ENCODE measurements at places on chromosomes 13 and 19.

GRCh38 chr19:32317086-32317485, 28.3 kb upstream of the ZNF507 start:
- no peaks in the 10 kb centered on the region for H3K36me3 ChIP-seq
- H3K27me3 ChIP-seq: peaks cover 3% of the 10 kb centered on the region
- no peaks in the 10 kb centered on the region for H3K4me1 ChIP-seq
- no peak for DNase-seq
- no peak overlapping the region for H3K27ac ChIP-seq

DNA sequence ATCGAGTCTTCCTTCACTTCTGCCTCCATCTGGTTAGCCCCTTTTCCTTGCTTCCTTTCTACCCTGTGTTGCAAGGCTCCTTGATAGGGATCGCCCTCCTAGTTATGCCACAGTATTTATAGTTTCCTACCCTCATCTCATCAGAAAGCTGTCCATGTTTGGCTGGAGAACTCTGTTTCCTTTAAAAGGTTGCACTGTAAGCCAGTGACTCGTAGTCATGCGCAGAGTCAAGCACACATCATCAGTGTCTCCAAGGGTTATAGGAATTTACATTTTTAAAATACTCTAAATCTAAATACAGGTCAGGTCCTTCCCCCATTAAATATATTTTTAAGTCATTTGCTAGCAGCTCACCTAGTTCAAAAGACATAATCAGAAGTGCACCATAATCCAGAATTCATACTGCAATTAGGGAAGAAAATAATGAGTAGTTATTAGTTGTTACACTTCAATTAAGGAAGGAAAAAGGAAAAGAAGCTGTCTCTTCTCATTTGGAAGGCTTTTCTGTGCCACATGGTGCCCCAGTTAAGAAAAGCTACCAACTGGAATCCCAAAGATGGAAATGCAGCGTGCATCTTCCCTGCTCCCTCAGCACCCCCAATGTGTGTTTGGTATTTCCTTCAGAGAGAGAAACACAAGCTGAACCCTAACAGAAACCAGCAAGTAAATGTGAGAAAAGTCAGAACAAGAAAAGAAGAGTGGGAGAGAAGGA, 81.0 kb downstream of the GPR12 start:
- no peak overlapping the region for H3K27ac ChIP-seq
- no peaks in the 10 kb centered on the region for H3K4me1 ChIP-seq
- H3K4me3 ChIP-seq: no peak overlapping the region
- DNase-seq: no peak

DNA sequence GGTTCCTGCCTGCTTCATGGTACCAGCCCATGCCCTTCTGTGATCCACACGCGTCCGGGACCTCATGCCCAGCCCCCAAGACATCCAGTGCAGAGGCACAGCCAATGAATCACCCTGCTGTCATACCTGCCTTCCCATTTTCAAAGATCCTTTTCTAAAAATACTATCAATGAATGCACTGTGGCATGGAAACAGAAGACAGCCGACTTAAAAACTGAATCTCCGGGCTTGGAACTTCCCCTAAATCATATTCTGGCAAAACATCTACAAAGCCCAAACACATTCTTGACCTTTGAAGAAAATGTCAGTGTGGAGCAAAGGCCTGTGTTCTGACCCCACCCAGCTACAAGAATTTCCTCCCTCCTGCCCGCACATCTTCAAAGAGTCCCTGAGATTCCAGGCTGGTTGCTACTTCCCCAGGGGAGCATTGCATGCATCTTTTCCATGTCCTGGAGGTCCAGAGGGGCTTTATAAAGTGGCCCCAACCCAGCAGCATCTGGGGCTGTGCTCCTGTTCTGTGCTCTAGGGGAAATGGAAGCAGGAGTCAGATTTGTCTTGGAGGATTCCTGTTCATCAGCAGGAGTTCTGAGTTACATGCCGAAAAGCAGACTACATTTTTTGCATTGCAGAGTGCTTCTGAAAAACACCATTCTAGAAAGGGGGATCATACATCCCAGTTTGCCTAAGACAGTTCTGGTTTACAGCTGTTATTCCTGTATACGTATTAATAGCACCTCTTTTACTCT, 135.2 kb downstream of the USP12 start:
- peaks cover 6% of the 10 kb centered on the region for H3K27me3 ChIP-seq
- no peak for DNase-seq
- H3K36me3 ChIP-seq: no peaks in the 10 kb centered on the region

- peaks cover 15% of the 10 kb centered on the region for H3K4me1 ChIP-seq
- H3K36me3 ChIP-seq: peaks cover 10% of the 10 kb centered on the region
- H3K27ac ChIP-seq: peak overlapping the region; percentile 95
- H3K27me3 ChIP-seq: no peaks in the 10 kb centered on the region
- peak; percentile 79 for DNase-seq
Observed at GRCh38 chr19:45492627-45493470, 4.0 kb downstream of the RTN2 start.

DNA sequence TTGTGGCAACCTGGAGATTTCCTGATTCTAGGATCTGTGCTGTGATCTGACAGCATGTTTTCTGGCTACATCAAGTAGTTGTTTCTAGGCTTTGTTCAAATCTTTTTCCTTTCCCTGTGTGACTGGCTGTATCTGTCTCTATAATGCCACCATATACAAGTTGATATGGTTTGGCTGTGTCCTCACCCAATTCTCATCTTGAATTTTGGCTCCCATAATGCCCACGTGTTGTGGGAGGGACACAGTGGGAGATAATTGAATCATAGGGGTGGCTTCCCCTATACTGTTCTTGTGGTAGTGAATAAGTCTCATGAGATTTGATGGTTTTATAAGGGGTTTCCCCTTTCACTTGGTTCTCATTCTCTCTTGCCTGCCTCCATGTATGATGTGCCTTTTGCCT, 24.6 kb upstream of the CLDN10 start:
- no peaks in the 10 kb centered on the region for H3K36me3 ChIP-seq
- no peak overlapping the region for H3K4me3 ChIP-seq
- no peaks in the 10 kb centered on the region for H3K27me3 ChIP-seq

- DNase-seq: no peak
- H3K27me3 ChIP-seq: no peaks in the 10 kb centered on the region
- peaks cover 4% of the 10 kb centered on the region for H3K36me3 ChIP-seq
- no peaks in the 10 kb centered on the region for H3K4me1 ChIP-seq
- H3K4me3 ChIP-seq: no peak overlapping the region
Observed at GRCh38 chr13:51978796-51979556, 32.3 kb downstream of the ATP7B start.

DNA sequence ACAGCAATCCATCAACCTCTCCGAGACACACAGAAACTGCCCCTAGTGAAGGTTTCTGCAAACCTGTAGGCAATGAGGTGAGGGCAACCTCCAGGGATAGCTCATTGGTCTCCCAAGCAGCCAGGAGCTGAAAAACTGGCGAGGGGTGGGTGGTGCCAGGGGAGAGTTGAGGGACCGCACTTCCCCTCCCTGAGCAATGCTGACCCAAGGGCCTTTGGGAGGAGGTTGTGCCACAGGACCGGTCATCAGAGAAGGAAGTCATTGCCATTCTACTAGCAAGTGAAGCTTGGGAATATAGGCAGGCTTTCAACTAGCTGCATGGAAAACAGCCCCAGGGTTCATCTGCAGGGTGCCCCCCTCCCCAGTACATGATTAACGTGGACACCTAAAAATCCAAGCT, 23.1 kb upstream of the MED4 start:
- H3K36me3 ChIP-seq: no peaks in the 10 kb centered on the region
- H3K4me1 ChIP-seq: no peaks in the 10 kb centered on the region
- H3K4me3 ChIP-seq: no peak overlapping the region
- H3K27ac ChIP-seq: no peak overlapping the region
- no peaks in the 10 kb centered on the region for H3K27me3 ChIP-seq

GRCh38 chr19:40661616-40662015, 28.8 kb downstream of the NUMBL start:
- no peaks in the 10 kb centered on the region for H3K27me3 ChIP-seq
- no peaks in the 10 kb centered on the region for H3K4me1 ChIP-seq
- H3K4me3 ChIP-seq: no peak overlapping the region
- H3K36me3 ChIP-seq: no peaks in the 10 kb centered on the region
- no peak overlapping the region for H3K27ac ChIP-seq
- no peak for DNase-seq

DNA sequence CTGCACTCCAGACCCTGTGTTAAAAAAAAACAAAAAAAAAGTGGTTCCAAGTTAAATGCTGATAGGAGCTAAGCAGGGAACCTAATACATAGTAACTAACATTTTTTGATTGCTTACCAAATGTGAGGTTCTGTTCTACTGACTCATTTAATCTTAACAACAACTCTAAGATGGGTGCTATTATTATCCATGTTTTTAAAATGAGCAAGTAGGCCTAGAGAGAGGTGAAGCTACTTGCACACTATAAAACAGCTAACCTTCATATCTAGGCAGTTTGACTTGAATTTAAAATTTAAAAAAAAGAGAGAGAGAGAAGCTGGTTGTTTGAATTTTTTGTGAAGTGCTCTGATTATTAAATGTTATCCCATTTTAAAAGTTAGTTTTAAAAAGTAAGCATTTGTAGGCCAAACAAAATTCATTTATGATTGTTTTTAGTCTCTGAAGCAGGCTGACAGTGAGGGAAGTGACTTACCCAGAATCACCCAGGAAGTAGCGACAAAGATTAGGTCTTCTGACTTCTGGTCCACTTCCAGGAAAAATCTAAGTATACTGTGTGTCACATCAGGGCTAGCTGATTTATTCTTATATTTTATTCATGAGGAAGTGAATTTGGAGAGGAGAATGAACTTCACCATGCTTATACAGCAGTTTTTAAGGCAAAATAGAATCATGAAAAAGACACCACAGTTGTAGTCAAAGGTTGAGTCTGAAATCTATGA, 2.4 kb downstream of the SIGLECL1 start:
- H3K4me3 ChIP-seq: no peak overlapping the region
- no peak for DNase-seq
- H3K27ac ChIP-seq: no peak overlapping the region
- H3K27me3 ChIP-seq: no peaks in the 10 kb centered on the region

DNA sequence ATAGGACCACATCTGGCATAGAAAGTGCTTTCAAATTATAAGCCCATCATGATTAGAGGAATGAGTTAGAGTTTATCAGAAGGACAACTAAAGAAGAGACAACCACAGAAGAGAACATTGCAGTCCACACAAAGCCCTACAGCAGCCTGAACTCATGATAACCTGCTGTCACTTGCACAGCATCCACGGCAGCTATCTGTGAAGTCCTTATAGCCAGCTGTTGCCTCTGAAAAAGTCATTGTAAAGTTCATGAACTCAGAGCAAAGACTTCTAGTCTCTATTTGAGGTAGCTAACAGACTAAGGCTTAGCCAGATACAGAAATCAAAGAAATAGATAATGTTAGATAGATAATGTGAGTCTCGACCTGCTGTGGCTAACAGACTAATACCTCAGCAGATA, 450.0 kb downstream of the KLF5 start:
- H3K4me1 ChIP-seq: no peaks in the 10 kb centered on the region
- no peak for DNase-seq
- H3K36me3 ChIP-seq: no peaks in the 10 kb centered on the region

DNA sequence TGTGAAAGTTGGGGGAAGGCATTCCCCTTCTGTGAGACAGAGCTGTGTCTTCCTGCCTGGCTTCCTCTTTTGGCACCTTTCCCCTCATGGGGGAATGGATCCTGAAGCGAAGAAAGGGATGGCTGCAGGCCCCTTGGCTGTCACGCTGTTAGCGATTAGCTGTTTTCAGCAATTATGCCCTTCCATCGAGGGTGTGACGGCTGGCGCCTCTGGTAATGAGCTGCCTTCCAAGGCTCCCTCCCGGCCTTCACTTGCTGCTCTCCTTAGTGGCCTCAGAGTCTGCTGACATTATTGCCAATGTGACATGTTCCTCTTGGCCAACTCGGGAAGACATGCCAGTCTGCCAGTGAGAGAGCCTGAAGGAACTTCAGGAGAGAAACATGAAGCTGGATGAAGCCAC, 162.1 kb downstream of the ZIC5 start:
- DNase-seq: no peak
- no peaks in the 10 kb centered on the region for H3K27me3 ChIP-seq
- H3K4me1 ChIP-seq: no peaks in the 10 kb centered on the region
- H3K36me3 ChIP-seq: no peaks in the 10 kb centered on the region
- no peak overlapping the region for H3K4me3 ChIP-seq

DNA sequence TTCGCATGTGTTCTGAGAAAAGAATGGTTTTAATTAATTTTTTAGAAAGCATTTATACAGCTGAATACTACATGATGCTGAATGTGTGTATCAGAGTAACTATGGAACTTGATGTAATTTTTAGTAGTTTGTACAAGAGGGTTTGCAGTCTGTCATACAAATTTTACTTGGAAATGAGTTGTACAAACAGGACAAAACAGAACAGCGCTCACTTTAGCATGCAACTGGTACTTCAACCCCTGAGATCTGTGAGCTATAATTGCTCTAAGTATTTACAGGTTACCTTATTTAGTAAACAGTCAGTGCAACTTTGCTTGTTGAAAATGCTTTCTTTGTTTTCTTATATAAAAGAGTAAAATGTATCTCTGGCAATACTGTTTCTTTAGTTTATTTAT, 706 bp downstream of the TNFRSF19 start:
- no peaks in the 10 kb centered on the region for H3K36me3 ChIP-seq
- peak overlapping the region; percentile 39 for H3K27ac ChIP-seq
- peak overlapping the region; percentile 36 for H3K4me3 ChIP-seq
- H3K27me3 ChIP-seq: no peaks in the 10 kb centered on the region
- peaks cover 8% of the 10 kb centered on the region for H3K4me1 ChIP-seq

DNA sequence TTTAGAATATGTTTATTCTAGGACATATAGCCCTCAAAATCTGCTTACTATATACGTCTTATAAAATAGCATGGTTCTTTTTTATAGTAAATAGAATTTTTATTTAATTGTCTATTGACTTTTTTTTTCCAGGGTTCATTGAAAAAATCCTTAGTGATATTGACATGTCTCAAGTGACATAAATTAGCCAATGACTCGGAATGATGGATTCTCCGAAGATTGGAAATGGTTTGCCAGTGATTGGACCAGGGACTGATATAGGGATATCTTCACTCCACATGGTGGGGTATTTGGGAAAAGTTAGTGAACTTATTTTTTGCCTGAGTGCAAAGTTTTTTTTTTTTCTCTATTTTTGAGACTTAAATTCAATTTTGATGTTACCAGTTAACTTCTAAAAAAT, 3.2 kb downstream of the USPL1 start:
- H3K4me1 ChIP-seq: peaks cover 23% of the 10 kb centered on the region
- H3K36me3 ChIP-seq: peaks cover 10% of the 10 kb centered on the region
- H3K4me3 ChIP-seq: no peak overlapping the region
- no peak for DNase-seq

DNA sequence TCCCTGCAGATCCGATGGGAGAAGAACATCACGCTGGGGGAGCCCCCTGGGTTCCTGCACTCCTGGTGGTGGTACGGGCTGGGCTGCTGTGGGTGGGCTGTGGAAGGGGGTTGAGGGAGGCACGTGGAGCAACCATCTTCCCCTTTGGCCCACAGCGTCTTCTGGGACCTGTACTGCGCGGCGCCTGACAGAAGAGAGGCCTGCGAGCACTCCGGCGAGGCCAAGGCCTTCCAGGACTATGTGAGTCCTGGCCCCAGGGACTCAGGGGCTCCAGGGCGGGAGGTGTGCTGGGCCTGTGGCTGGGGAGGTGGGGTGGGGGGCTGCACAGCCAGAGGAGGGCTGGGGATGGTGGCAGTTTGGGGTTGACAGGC, 8.5 kb downstream of the SSBP4 start:
- H3K4me3 ChIP-seq: no peak overlapping the region
- H3K27me3 ChIP-seq: no peaks in the 10 kb centered on the region
- DNase-seq: no peak
- peaks cover 43% of the 10 kb centered on the region for H3K4me1 ChIP-seq

- H3K4me1 ChIP-seq: no peaks in the 10 kb centered on the region
- H3K27ac ChIP-seq: no peak overlapping the region
- H3K36me3 ChIP-seq: no peaks in the 10 kb centered on the region
Observed at GRCh38 chr13:36031490-36031889, 99.7 kb downstream of the DCLK1 start.

GRCh38 chr19:15618321-15618720, 3.3 kb downstream of the CYP4F8 start:
- H3K4me1 ChIP-seq: no peaks in the 10 kb centered on the region
- H3K27ac ChIP-seq: no peak overlapping the region
- no peak overlapping the region for H3K4me3 ChIP-seq
